ENCODE measurements at places on chromosomes 3 and 15. TPM values are rescaled to one million over a fixed set of nuclear protein-coding genes. Genes with fewer than 3 reads are reported as not detected.

GRCh38 chr15:94930441-94930840, 699.1 kb downstream of the MCTP2 start:
- H3K4me1 ChIP-seq = no peaks in the 10 kb centered on the region
- no peak for DNase-seq
- H3K27me3 ChIP-seq = no peaks in the 10 kb centered on the region
- H3K27ac ChIP-seq = no peak overlapping the region
- H3K36me3 ChIP-seq = no peaks in the 10 kb centered on the region

DNA sequence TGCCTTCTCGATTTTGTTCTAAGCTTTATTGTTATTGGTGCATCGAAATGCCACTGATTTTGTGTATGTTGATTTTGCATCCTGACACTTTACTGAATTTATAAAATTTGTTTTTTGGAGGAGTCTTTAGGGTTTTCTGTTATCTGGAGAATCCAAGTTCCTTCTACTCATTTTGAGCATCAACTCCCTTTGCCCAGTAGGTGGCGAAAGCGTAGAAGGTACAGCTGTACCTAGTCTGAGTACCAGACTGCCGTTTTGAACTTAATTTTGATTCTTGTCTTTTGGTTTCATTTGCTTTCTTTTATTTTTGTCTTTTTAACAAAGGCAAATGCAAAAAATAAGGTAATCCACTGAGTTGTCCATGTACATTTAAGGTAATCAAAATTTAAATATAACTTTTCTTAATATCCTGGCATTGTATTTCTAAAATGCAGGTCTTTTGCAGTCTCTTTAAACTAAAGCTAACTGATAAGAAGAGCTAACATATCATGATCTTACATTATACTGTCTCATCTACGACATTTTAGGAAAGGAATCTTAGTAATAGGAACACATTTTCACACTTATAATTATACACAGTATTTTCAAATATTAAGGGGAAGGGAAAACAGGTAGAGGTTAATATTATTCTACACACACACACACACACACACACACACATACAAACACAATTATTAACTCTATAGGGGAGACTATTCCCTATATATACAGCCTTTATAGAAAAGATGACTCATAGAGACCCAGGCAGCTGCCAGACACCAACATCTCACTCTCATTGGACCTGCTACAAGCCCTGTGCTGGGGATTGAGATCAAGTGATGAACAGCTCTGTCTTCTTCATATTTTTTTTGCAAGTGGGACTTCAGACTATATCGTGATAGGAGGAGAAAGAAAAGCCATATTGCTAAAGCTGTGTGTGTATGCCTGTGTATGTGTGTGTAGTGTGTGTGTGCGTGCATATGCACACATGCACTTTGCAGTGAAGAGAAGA, 71.8 kb downstream of the SYNPR start:
- peaks cover 15% of the 10 kb centered on the region for H3K27me3 ChIP-seq
- DNase-seq = peak; percentile 77
- no peaks in the 10 kb centered on the region for H3K36me3 ChIP-seq
- no peak overlapping the region for H3K4me3 ChIP-seq

DNA sequence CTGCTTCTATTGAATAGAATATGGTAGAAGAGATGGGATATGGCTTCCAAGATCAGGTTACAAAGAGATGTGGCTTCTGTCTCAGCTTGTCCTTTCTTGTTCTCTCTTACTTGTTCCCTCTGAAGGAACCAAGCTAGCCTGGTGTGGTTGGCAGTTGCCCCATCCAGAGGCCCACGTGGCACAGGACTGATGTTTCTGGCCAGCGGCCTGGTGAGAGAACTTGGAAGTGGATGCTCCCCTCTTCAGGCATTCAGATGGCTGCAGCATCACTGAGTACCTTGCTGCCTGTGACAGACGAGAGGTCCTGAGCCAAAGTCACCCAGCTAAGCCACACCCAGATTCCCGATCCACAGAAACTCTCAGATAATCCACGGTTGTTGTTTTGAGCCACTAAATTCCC, 183.6 kb downstream of the NSMCE3 start:
- H3K4me3 ChIP-seq = no peak overlapping the region
- H3K36me3 ChIP-seq = no peaks in the 10 kb centered on the region
- no peak for DNase-seq
- H3K27me3 ChIP-seq = no peaks in the 10 kb centered on the region
- no peak overlapping the region for H3K27ac ChIP-seq

DNA sequence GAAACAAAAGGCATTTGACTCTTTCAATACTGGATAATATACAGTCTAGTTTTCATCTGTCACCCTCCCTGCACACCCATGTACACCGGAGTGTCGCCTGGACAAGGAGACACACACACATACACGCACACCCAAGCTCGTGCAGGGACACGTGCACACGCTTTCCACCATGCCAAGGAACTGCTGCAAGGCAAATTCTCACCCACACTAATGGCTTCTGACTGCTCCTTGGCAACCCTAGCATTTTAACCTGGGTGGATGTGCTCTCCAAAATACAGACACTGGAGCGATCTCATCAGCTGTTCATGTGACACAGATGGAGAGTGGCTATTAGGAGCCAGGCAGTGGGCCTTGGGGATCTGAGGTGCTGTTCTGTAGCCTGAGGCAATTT, 61.6 kb downstream of the MEIS2 start:
- no peak overlapping the region for H3K4me3 ChIP-seq
- peaks cover 9% of the 10 kb centered on the region for H3K4me1 ChIP-seq
- no peak for DNase-seq
- H3K27me3 ChIP-seq = no peaks in the 10 kb centered on the region

DNA sequence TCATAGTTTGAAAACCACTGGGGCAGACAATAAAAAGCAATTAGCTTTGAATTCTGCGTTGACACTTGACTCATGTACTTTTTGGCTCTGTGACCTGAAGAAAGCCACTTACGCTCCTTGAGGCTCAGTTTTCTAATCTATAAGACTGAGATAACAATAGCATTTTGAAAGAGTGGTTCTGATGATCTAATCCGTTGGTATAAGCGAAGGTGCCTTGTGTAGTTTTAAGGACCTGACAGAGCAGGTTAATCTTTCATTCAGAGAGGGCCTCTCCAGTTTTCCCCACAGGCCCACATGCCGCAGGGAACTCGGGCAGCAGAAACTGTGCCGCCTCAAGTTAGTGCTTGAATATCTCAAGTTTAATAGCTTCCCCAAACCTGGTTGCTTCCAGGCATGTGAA, 306.0 kb upstream of the GBE1 start:
- H3K27ac ChIP-seq = no peak overlapping the region
- no peak overlapping the region for H3K4me3 ChIP-seq
- H3K27me3 ChIP-seq = no peaks in the 10 kb centered on the region
- DNase-seq = no peak
- no peaks in the 10 kb centered on the region for H3K4me1 ChIP-seq

GRCh38 chr3:142904639-142905436, 16.0 kb upstream of the PCOLCE2 start:
- no peaks in the 10 kb centered on the region for H3K36me3 ChIP-seq
- H3K27me3 ChIP-seq = no peaks in the 10 kb centered on the region
- H3K27ac ChIP-seq = no peak overlapping the region
- peaks cover 16% of the 10 kb centered on the region for H3K4me1 ChIP-seq

DNA sequence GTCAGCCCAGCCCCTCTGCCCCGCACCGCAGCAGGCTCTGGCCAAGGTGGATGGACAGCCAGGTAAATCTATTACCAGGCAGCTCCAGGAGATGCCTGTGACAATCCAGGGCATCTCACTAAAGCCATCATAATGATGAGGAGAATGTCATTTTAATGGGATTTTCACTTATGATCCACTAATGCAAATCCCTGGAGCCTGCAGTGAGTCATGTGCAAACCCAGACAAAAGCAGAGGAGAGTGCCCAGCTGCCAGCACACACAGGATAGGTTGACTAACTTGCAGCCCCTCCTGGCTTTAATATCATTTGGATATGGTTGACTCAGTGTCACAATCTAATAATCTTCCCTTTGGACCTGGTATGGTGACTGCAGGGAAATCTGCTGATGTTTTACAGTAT, 206.9 kb upstream of the TRIM42 start:
- H3K27ac ChIP-seq = no peak overlapping the region
- no peak overlapping the region for H3K4me3 ChIP-seq
- H3K4me1 ChIP-seq = 0 out of 2 replicates have a peak, but pooled peaks cover 8% of the 10 kb centered on the region
- H3K27me3 ChIP-seq = no peaks in the 10 kb centered on the region
- peak; percentile 10 for DNase-seq
- H3K36me3 ChIP-seq = no peaks in the 10 kb centered on the region

The GNAI2 gene
- 254 TPM for total RNA-seq

DNA sequence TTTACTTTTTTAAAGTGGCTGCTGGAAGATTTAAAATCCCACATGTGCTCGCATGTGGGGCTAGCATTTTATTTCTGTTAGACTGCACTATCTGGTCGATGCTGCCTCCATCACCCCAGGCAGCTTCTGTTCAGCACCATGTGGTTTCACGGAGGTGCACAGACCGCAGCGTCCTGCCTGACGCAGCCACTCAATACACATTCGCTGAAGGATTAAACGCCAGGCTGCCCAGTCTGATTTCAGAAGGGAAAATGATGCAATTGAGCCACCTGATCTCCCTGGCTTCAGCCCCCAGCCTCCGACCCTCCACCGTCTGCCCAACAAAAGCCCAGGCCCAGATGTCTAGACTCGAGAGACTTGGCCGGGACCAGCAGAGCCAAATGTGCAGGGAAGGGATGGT, 84.5 kb downstream of the MEGF11 start:
- no peaks in the 10 kb centered on the region for H3K4me1 ChIP-seq
- DNase-seq = no peak
- peaks cover 30% of the 10 kb centered on the region for H3K27me3 ChIP-seq
- H3K27ac ChIP-seq = no peak overlapping the region
- H3K36me3 ChIP-seq = no peaks in the 10 kb centered on the region
- H3K4me3 ChIP-seq = no peak overlapping the region

DNA sequence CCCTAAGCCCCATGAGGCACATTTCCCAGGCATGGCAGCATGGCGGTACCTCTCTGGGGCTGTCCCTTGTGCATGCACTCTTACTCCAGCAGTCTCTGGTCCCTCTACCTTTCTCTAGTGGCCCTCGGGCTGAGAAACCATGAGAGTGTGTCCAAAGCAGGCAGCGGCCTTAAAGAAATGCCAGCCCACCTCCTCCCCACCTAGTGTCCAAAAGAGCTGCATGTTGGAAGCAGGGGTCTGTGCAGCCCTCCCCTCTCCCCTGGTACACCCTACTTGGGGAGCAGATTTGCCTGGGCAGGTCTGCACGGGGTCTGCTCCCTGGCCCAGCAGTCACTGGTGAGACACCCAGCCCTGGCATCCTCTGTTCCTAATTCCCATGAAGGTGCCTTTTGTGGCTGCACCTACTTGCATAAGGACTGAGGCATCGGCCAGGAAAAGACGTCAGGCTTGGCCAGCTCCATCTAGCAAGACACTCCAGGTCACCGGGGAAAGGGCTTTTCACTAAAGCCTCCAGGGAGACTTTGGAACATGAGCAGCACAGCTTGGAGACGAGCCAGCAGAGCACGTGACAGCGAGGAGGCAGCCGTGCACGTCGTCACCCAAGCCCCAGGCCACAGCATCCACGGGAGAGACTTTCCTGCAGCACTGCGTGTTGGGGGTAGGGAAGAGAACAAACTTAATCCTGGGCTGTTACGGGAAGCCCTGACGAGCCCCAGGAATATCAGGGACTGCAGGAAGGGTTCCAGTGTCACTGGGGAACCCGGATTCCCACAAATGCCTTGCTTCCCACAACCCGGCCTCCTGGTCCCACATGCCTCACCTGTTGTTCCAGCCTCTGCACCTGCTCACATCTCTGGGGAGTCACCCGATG, 38.8 kb downstream of the TM2D3 start:
- H3K27me3 ChIP-seq = no peaks in the 10 kb centered on the region
- no peaks in the 10 kb centered on the region for H3K36me3 ChIP-seq
- H3K27ac ChIP-seq = no peak overlapping the region
- peak; percentile 10 for DNase-seq
- H3K4me1 ChIP-seq = peaks cover 12% of the 10 kb centered on the region

The P2RY1 gene
- total RNA-seq = 0.29 TPM

DNA sequence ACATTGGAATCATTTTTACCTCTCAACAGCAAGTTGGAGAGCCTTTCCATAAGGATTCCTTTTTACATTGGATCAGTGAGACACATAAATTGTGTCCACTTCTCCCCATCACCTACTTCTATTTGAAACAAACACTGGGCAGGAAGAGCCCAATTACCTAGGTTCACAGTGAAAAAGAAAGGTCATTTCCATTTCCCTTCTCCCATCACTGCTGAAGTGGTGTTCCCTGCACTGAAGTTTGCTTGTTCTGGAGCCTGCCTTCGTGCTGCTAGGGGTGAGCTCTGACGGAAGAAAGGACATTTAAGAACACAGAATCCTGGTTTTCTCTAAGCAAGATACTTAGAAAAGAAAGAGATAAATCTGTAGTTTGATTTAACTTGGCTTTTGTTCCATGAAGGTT, 123.8 kb upstream of the ZBTB20 start:
- DNase-seq = no peak

DNA sequence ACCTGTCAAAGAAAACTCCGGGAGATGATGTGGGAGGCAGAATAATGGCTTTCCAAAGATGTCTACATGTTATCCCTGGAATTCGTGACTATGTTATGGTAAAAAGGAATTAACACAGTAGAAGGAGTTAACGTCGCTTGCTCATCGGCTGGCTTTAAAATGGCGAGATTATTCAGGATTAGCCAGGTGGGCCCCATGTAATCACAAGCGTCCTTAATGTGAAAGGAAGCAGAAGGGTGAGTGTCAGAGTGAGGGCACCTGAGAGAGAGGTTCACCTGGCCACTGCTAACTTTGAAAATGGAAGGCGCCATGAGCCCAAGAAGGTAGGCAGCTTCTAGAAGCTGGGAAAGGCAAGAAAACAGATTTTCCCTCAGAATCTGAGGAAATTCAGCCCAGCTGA, 557.2 kb downstream of the EPHB1 start:
- no peaks in the 10 kb centered on the region for H3K27me3 ChIP-seq
- H3K4me3 ChIP-seq = no peak overlapping the region
- H3K27ac ChIP-seq = no peak overlapping the region

The LRRIQ4 gene
- total RNA-seq = not detected

- peak; percentile 73 for DNase-seq
- no peaks in the 10 kb centered on the region for H3K27me3 ChIP-seq
- H3K4me3 ChIP-seq = no peak overlapping the region
- peak overlapping the region; percentile 27 for H3K27ac ChIP-seq
- peaks cover 39% of the 10 kb centered on the region for H3K4me1 ChIP-seq
- no peaks in the 10 kb centered on the region for H3K36me3 ChIP-seq
Observed at GRCh38 chr3:193883551-193883950, 252.4 kb upstream of the HES1 start.

The DUOX2 gene
- total RNA-seq = not detected

DNA sequence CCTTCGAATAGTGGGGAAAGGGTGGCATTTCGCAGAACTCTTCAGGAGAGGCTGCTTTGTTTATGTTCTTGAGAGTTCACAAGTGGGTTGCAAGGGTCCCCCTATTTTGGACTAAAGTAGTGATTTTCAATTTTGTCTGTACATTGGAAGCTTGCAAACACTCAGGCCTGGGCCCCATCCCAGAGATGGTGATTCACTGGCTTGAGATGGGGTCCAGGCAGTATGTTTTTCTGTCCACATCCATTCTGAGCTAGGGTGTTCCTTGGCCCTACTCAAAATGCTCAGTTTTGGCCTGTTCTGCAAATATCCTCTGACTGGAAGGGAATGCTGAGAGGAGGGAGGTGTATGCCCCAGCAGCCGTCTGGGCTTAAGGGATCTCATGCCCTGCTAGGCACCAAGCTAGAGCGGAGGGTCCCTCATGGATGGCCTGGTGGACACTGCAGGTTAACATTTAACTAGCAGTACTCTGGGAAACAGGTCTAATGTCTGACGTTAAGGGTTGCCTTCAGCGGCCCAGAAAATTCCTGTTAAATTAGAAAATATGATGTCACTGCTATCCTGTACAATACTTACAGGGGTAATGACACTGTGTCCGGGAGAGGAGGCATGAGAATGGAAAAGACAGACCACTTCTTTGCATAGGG, 181.4 kb downstream of the OPA1 start:
- no peaks in the 10 kb centered on the region for H3K4me1 ChIP-seq
- no peak overlapping the region for H3K4me3 ChIP-seq
- H3K36me3 ChIP-seq = no peaks in the 10 kb centered on the region
- no peak for DNase-seq

The PLA2G4E gene
- not detected for total RNA-seq

Data from PC-3 (cell line).